ENCODE measurements at places on chromosomes 7 and 10. TPM values are rescaled to one million over a fixed set of nuclear protein-coding genes. Genes with fewer than 3 reads are reported as not detected.

Gene NDUFB2
- 142 TPM for total RNA-seq

Gene SPDYE9
- not detected for total RNA-seq

Gene PDZD7
- total RNA-seq, result 0.43 TPM

Gene LLCFC1
- total RNA-seq, result not detected

Gene SHOC2
- total RNA-seq, result 51.8 TPM

Gene FAM221A
- total RNA-seq, result 5.9 TPM

Gene WEE2
- 0.11 TPM for total RNA-seq

Gene OR6V1
- total RNA-seq, result not detected

Gene NAMPT
- 305 TPM for total RNA-seq

Gene ITPRID1
- total RNA-seq, result not detected

Gene SRRM3
- total RNA-seq, result 1.7 TPM

Gene CASTOR2
- total RNA-seq, result 10.2 TPM

Gene NCF1
- not detected for total RNA-seq

Gene SLC18A3
- total RNA-seq, result not detected

Gene SYT15
- total RNA-seq, result 2.2 TPM

Gene CACNB2
- not detected for total RNA-seq

Gene STEAP2
- 0.52 TPM for total RNA-seq

Gene GRM3
- total RNA-seq, result not detected
